ENCODE measurements at places on chromosomes 2 and 18.
A peak's percentile ranks its signal among the peaks of the same experiment; 100 is the strongest.

- no peak for DNase-seq
Measured at GRCh38 chr2:217290467-217290866, 430.6 kb upstream of the TNP1 start.

- DNase-seq, result no peak
Measured at GRCh38 chr2:47265751-47266231, 110.7 kb upstream of the STPG4 start.

GRCh38 chr2:239563561-239563960 is 162.7 kb upstream of the HDAC4 start:
- DNase-seq, result no peak

DNA sequence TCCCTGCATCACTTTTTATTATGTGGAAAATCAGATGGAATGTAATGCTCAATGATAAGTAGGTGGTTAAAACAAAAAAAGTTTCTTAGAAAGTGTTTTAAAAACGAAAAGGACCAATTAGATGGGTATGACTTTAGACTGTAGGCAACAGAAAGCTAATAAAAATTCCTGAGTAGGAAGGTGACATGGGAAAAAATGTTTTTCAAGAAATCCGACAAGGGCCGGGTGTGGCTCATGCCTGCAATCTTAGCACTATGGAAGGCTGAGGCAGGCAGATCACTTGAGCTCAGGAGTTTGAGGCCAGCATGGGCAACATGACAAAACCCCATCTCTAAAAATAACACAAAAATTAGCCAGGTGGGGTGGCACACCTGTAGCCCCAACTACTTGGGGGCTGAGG is 126.1 kb downstream of the THADA start:
- no peak for DNase-seq

- peak; percentile 65 for DNase-seq
Measured at GRCh38 chr2:148896136-148896535, 21.1 kb downstream of the KIF5C start.

DNA sequence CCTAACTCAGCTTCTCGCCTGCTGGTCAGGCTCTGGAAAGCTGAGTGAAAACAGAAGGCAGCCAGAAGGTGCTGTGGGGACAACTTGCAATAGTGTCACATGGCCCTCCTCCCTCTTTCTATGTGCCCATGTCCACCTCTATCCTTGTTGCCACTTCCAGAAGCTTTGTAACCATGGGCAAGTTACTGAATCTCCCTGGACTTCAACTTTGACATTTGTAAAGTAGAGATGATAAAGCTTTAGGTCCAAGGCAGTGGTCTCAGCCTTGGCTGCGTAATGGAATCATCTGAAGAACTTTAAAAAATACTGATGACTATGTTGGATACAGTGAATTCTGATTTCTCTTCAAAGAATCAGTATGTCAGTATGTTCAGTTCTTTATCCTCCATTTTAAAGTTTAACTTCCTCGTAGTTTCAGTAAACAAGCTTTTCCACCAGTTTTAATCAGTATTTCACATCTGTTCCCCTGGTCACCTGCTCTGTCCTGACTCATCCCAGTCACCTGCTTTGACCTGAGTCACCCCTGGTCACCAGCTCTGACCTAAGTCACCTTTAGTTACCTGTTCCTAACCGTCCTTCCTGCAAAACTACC is 245.2 kb upstream of the STON1 start:
- DNase-seq, result no peak

Data from neural progenitor cell (in vitro differentiated cells).